Vagina (tissue), 2 donors: ENCODE measurements at places on chromosomes 7 and 10. TPM values are rescaled to one million over a fixed set of nuclear protein-coding genes. Genes with fewer than 3 reads are reported as not detected.
A peak's percentile ranks its signal among the peaks of the same experiment; 100 is the strongest.

- H3K36me3 ChIP-seq = no peaks in the 10 kb centered on the region
- no peak overlapping the region for H3K4me3 ChIP-seq
- H3K27me3 ChIP-seq = no peaks in the 10 kb centered on the region
- no peaks in the 10 kb centered on the region for H3K4me1 ChIP-seq
These were observed 26.0 kb downstream of the PLPP4 start for GRCh38 chr10:120483006-120483405.

DNA sequence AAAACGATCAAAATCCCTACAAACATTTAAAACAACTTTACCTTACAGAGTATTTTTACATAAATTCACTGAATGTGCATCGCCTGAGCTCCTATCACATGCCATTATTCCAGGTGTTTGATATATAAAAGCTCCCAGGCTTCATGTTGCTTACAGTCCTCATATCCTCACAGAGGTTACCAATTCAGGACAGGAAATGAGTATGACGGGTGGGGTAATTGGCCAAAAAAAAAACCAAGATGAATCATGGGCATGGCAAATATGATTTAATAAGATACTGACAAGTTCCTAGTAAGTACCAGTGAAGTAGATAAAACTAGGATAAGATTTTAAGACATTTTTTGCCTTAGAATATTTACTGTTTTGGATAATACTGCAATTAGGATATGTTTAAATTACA, 135.8 kb downstream of the KMT2E start:
- H3K4me3 ChIP-seq = no peak overlapping the region
- DNase-seq = no peak
- no peaks in the 10 kb centered on the region for H3K4me1 ChIP-seq
- H3K27ac ChIP-seq = no peak overlapping the region
- H3K36me3 ChIP-seq = no peaks in the 10 kb centered on the region

DNA sequence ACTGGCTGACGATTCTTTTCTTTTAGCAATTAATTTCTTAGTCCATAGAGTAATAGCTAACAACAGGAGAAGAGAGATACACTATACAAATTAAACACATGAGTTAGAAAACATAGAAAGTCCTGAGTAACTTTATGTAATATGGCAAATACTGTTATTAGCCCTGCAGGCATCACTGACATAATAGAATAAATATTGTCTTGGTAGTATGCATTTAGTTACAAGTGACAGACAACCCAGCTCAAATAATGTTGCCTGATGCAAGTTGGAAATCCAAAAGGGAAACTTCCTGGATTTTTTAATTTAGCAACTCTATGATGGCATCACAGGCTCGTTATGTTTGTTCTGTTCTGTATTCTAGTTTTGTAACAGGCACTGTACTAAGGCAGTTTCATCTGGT, 95.1 kb downstream of the DKK1 start:
- DNase-seq = no peak
- no peaks in the 10 kb centered on the region for H3K36me3 ChIP-seq
- no peaks in the 10 kb centered on the region for H3K4me1 ChIP-seq
- H3K4me3 ChIP-seq = no peak overlapping the region
- H3K27me3 ChIP-seq = no peaks in the 10 kb centered on the region
- no peak overlapping the region for H3K27ac ChIP-seq

GRCh38 chr10:112950714-112951358, 789 bp downstream of the TCF7L2 start:
- no peaks in the 10 kb centered on the region for H3K27me3 ChIP-seq
- H3K4me3 ChIP-seq = peak overlapping the region; percentile 85
- no peaks in the 10 kb centered on the region for H3K36me3 ChIP-seq
- H3K27ac ChIP-seq = peak overlapping the region; percentile 95
- DNase-seq = no peak
- peaks cover 47% of the 10 kb centered on the region for H3K4me1 ChIP-seq

DNA sequence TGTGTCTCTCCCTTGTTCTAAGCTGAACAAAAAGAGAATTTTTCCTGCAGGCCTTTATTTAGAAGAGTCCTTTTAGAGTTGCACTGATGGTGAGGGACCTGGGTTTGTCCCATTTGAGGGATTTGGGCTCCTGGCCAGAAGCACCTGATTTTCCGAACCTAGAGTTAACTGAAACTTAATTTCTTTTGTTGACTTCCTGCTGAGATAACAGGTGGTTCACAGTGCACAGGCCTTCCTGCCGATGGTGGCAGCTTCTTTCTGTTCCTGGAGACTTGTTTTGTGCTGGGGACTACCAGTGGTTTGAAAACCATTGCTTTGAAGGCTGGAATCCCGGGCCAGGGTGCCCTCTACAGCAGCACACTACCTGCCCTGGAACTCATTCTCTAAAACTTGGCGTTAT, 99.2 kb downstream of the SUGCT start:
- H3K27ac ChIP-seq = no peak overlapping the region
- H3K4me3 ChIP-seq = no peak overlapping the region
- no peaks in the 10 kb centered on the region for H3K4me1 ChIP-seq
- no peak for DNase-seq
- H3K36me3 ChIP-seq = no peaks in the 10 kb centered on the region

ZPBP gene
- not detected for total RNA-seq
